ENCODE measurements at places on chromosomes 6 and 20.

DNA sequence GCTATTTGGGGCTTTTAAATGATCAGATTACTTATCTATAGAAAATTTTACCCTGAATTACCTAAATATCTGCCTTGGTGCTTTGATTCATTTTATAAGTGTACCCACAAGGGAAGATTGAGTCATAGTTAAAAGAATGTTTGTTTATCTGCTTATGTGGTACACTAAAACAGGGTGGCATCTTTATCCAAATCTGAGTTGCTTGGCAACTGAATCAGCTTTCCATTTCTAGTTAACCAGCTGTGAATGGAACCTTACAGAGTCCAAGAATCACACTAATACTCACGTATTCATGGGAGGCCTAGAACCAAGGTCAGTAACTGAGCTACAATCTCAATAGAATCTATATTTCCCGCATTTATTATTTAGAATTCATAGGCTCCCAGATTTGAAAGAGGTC, 44.0 kb upstream of the CAP2 start:
- DNase-seq, result no peak

- DNase-seq, result no peak
Measured at GRCh38 chr6:91852252-91852651, 1265.4 kb upstream of the MAP3K7 start.

DNA sequence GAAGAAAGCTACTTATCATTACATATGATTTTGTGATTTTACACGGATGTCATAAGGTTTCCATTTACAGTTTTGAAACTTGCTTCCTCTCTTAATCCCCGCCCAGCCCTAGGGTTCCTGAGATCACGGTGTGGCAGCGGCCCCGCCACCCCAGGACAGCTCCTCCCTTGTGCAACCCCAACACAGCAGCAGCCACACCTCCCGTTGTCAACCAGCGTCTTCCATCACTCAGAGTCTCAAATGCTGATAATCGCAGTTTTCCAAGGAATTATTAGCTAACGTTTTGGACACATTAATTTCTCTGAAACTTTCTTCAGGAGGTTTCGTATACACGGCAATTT, 204.8 kb downstream of the THBS2 start:
- DNase-seq, result no peak

DNA sequence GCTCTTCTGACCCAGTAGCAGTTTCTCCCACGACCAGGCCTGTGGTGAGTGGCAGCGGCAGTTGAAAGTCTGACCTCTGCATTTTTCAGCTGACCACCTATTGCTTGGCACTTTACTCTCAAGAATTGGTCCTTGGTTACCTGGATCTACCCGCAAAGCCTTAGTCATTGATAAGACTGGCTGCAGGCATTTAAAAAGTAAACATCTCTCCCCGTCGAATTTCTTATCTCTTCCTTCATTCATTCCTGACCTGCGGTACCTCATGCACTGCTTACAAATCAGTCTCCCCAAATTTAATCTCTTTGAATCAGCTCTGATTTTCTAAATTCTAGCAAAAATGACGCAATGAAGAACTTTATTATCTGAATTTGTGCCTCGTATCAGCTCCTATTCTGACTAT, 26.1 kb upstream of the IPCEF1 start:
- DNase-seq, result no peak

GRCh38 chr20:51661609-51662178, 106.5 kb downstream of the ATP9A start:
- no peak for DNase-seq

- DNase-seq, result no peak
Measured at GRCh38 chr6:127180426-127180825, 62.0 kb downstream of the RSPO3 start.

DNA sequence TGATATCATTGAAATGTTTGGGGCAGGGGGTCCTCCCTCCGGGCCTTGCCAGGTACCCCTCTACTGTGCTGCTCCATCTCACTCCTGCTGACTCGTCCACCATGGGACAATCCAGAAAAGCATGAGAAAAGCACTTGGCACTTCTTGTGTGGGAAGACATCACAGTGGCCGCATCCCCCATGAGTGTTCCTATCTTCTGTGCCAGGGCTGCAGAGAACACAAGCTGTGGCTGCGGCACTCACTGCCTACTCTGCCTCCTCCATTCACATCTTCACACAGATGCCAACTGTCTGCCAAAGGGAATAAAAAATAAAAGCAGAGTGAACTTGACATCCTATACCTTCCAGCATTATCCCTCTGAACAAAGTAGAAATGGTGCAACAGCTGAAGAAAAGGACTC, 117.4 kb upstream of the PROKR2 start:
- DNase-seq, result no peak

DNA sequence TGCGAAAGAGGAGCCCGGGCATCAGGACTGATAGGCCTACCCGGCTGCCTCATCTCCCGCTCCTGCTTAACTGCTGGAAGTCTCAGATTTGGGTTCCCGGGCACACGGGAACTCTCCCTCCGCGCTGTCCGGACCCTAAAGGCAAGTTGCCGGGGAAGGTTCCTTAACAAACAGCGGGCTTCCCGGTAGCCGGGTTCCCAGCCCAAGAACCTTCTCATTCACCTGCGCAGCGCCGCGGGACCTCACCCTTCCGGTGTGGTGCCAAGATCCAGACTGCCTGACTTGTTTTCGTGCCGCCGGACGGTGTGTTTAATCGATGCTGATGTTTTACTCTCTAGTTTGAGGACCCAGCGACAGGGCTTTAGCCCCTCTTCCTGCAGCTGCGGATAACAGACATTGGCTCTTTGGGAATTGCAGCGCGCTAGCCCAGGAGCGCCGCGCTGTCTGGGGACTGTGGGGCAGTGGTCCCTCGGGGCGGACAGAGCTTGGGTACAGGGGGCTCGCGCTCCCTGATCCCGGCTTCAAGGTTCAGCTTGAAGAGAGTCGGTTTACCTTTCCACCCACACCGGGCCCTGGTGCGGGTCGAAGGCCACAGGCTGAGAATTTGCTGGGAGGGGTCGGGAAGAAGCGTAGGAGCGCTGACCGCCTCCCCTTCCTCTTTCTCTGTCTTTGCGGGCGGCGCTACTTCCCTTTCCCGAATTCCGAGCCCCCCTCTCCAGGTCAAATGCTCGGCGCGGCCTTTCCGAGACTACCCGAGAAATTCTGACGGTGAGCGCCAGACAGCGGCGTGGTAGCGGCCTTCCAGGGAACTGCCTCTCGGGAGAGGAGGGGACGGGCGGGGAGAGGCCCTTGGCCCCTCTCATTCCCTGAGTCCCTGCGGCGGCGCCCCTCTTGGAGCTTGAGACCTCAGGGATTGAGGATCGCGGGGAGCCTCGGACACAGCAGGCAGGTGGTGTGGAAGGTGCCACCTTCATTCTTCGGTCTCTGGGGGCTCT, 17.2 kb downstream of the ABT1 start:
- no peak for DNase-seq

Measured in amygdala (tissue), 56 donors.